ENCODE measurements at places on chromosomes 12 and 14.

DNA sequence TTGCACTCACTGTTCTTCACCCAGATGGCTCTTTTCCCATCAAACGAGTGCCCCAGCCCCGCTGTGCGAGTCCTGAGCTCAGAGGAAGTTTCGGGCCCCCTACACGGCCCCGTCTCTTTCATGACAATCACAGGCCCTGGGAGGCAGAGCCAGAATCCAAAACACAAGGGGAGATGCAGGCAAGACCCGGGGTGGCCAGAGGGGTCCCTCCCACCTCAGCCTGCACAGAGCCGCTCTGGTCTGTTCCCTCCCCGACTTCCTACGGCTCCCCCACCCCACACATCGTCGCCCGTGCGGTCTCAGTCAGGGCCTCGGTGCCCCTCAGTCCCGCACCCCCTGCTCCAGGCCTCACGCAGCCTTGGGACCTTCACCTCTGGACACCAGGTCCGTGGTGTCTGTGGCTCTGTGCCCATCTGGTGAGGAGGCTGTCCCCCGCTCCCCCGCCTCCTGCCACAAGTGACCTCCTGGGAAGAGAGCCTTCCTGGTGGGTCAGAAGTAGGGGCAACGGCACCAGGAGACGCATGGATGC, 8.9 kb downstream of the GPR132 start:
- no peak for DNase-seq

DNA sequence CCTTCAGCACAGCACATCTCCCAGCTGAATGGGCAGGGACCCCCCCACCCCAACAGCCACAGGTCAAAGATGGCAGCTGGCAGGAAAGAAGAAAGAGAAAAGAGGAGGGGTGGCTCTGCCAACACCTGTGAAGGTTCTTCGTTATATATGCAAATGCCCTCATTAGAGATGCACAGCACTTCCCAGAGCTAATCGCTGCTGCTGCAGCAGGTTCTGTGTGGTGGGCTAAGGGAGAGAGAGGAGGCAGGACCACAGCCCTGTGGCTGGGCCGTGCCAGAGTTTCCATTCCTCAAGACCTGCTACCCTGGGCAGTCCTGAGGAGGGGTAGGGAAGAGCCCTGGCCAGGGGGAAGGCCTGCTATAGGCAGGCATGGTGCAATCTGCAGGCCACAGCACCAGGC, 28.7 kb downstream of the SMUG1 start:
- DNase-seq, result no peak

DNA sequence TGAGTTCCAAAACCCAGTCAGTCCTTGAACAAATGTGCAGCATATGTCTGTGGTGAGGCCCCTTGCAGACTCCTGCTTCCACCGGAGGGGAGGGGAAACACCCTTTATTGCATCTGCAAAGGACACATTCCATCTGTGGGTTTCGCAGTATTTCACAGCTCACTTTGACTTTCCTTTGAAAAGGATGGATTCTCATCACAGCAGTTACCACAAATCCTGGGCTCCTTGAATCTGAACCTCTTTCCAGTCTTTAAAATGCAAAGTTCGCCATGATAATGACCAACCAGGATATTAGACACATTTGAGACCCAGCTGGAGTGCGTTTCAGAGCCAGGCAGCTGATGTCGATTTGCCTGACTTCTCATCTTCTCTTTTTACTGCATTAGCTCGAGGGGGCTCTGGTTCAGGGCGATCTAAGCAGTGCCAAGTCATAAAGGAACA, 242.4 kb downstream of the SLC15A4 start:
- DNase-seq, result no peak

DNA sequence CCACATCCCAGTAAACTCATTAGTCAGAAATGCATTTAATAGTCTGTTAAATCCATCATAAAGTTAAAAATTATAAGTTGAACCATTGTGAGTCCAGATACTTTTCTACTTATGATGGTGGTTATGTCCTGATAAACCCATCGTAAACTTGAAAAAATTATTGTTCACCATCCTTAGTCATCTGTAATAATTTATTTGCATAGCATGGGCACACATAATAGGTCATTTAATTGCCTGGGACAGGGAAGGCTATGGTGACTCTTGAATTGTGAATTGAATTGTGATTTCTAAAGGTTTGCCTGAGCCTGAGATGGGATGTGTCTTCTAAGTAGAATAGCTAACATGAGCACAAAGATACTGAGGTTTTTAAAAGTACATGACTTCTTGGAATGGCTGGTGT, 21.5 kb downstream of the ZDHHC17 start:
- DNase-seq, result no peak

DNA sequence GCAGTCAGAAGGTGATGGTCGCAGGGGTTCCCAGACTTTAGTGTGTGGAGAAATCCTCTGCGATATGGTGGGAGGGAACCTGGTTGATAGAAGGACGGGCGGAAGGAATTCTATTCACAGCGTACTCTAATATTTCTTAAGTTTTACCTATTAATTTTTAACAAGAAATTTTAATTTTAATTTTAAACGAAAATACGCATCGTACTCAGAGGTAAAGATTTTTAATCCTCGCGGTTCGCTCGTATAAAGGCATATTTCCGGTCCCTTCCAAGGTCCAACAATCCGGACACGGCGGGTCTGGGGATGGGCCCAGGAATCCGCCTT, 338 bp upstream of the SLC48A1 start:
- no peak for DNase-seq

DNA sequence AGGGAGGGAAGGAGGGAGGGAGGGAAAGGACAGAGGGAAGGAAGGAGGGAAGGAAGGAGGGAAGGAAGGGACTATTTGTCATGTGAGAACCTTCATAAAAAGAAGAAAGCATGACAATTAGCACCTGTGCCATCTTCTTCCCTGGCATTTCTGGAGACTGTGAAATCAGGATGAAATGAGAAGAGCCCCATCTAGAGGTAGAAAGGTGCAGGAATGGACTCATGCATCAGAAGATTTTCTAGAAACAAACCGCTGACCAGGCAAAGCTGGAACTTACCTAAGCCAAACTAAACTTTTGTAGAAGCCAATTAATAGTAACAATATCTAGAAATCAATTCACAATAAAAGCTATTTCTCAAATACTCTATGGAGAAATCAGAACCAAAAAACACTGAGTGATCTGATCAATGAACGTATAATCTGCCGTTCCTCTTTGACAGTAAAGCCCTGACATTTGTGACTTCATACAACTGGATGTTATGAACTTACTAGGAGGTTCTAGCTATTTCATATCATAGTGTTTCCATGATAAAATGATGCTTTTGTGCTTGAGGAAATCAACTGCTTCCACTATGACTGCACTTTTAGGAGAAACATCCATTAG, 24.4 kb upstream of the CRACR2A start:
- DNase-seq, result peak; percentile 32

DNA sequence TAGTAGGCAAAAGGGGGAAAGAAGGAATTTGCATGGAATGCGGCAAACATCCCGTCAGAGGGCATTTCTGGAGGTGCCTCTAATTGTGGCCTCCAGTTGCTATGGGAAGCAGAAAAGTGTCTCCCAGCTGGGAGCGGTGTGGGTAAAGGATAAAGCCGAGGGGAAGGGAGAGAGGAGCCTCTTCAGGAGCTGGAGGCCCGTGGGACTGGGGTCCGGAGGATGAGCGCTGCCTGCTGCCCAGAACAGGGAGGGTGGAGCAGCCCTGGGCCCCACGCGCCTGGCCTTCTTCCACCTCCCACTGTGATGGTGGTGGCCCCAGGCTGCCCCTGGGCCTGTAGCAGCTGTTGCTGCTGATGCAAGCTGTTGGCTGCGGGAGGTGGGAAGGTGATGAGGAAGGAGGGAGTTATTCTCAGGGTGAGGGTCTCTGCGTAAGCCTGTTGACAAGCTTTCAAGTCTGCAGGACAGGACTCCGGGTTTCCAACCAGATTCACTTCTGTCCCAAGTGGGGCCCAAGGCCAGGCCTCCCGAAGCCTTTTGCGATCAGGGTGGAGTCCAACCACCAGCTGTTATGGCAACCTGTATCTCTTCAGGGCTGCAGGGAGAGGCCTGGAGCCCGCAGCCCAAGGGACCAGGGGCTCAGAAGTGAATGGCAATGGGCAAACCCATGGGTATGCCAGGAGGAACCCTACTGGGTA, 19.1 kb upstream of the PGF start:
- no peak for DNase-seq

- peak; percentile 49 for DNase-seq
These were observed 28.6 kb downstream of the PIGH start for GRCh38 chr14:67571275-67571990.

DNA sequence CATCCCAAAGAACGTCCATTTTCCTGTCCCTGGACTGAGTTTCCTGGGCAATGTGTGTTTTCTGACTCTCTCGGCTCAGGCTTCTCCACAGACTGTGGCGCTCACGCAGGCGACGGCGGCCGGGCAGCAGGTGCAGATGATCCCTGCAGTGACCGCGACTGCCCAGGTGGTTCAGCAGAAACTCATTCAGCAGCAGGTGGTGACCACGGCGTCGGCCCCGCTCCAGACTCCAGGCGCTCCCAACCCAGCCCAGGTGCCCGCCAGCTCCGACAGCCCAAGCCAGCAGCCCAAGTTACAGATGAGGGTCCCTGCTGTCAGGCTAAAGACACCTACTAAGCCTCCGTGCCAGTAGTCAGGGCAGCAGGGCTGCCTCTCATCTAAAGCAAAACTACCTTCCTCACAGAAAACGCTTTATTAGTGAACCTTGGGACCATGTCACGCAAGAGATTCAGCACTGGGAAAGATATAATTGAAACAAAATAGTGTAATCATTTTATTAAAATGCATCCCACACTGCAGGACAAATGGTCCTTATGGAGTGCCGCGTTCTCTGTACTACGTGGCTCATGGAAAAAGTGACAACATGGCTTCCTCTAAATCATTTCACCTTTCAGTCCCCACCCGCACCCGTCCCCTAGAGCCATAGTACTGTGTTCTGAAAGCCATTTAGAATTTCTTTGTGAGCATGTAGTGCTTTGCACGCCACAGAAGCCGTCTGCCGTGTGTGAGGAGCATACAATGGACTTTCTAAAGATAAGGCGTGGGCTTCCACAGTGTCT, 66.6 kb downstream of the DDX51 start:
- no peak for DNase-seq

DNA sequence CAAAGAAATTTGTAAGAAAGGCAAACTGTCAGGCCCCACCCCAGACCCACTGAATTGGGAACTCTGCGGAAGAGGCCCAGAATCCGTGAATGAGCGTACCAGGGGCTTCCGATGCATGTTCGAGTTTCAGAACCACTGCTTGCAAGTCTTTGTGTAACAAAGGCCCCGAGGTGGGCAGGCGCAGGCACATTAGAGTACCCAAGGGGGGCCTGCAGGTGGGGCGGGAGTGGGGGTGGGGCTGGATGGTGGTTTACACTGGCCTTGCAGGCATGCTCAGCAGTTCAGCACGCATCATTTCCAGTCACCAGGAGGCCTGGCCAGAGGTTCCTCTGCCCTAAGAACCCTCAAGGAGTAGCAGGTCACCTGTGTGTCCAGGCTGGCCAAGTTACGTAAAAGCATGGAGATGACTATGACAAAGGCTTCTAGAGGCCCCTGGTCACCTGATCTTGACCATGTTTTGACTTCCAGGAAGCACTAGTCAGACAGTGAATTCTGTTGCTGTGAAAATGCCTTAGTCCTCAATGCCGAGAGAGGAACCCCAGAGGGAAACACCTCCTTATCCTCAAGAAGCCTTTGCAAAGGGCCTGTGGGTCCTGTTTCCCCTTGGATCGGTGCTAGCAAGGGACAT, 33.2 kb upstream of the IRF2BPL start:
- DNase-seq, result no peak

- DNase-seq, result no peak
These were observed 55.6 kb downstream of the GTF2A1 start for GRCh38 chr14:81165188-81165587.

GRCh38 chr12:47156167-47156736, 76.5 kb upstream of the AMIGO2 start:
- DNase-seq, result peak; percentile 66

DNA sequence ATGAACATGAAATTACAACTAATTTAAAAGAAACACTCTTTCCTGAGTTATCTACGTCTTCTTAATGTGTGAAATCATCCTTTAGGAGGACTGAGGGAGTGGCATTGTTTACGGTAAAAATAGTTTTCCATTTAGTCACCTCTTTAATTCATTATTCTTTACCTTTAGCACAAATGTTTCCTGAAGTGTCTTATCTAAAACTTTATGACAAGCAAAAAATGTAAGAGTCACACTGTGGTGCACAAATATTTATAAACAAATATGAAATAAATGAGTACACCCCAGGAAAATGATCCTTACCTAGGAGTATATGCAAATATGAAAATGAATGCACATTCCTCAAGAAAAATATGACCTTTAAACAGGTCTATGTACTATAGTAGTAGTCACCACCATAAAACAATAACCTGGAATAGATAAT, 104.6 kb downstream of the PTPRR start:
- no peak for DNase-seq

Data from M059J (cell line).